ENCODE measurements at places on chromosomes 13 and 19. TPM values are rescaled to one million over a fixed set of nuclear protein-coding genes. Genes with fewer than 3 reads are reported as not detected.

- DNase-seq = no peak
Observed at GRCh38 chr13:31913459-31913858, 118.1 kb upstream of the FRY start.

- DNase-seq = no peak
Observed at GRCh38 chr13:51525567-51526167, 58.6 kb upstream of the WDFY2 start.

The ONECUT3 gene
- not detected for total RNA-seq

DNA sequence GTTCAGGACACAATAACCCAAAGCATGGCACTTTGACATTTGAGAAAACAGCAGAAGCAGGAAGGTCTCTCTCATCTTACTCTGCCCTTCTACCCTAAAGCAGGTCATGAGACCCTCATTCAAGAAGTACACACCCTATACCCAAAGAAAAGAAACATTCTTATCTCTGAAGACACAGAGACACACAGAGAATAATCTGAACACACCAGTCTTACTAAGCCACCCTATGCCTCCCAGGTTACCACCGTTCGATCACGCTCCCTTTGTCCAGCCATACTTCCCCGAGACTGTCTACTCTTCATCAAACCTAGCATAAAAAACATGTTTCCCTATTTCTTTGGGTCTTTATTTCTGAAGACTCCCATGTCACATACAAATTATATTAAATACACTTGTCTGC is 66.5 kb upstream of the ANKRD10 start:
- no peak for DNase-seq

The PRTN3 gene
- total RNA-seq = 0.62 TPM

The PRODH2 gene
- total RNA-seq = not detected

DNA sequence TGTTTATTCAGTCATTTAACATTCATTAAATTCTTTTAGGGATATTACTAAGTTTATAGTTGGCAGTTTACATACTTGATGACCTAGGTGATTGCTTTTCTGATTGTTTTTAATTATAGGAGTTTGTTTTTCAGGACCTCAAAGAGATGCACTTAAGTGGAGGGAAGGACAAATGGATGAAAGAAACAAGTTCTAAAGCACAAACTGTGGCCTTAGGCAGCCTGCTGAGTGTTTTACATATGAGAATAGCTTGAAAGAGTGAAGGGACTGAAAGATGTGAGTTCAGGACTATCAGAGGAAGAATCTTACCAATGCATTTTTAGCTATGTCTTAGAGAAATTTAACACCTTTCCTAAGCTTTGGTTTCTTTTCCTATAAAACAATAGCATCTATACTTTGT is 402.6 kb downstream of the KLF12 start:
- no peak for DNase-seq

DNA sequence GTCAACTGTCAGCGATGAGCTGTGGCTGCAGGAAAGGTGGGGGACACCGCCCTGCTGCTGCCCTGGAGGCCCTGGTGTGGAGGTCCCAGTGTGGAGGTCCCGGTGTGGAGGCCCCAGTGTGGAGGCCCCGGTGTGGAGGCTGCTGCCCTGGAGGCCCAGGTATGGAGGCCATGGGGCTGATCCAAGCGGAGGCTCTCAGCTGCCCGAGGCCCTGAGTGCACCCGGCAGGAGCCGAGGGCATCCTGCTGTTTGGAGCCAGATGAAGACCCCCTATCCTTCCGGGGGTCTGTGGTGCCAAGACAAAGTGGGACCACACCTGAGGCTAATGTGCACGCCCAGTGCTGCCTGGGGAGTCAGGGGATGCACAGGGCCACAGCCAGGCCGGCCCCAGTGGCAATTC is 210.4 kb upstream of the SOX1 start:
- peak; percentile 53 for DNase-seq

DNA sequence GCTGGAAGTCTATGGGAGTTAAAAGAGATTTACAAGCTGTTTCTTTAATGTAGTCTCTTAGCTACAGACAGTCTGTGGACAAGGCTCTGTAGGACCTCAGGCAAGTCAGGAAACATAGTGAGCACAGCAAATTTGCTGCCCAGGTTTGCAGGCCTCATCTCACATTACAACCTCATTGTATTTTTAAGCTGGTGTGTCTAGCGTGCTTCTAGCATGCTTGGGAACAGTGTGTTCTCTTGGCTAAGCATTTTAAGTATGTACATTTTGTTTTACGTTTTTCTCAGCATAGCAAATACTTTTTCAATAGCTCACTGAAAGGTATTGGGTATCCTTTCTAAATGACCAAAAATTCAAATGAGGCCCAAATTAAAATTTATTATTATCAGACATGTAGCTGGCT is 113.2 kb downstream of the STARD13 start:
- DNase-seq = no peak

DNA sequence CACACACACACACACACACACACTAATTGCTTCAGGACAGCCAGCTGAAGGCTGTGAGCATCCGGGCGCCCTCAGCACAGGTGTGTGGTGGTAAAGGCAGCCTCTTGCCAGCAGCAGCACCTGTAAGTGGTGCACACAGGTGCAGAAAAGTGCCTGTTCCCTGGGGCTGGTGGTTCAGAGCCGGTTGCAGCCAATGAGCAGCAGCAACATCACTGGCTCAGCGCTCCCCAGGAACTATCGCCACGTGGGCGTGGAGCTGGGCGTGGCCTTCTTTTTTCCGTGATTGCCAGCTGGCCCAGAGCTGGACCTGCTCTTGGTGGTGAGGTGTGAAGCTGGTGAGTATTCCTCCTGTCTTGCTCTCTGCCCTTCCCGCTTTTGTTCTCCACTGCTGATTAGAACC is at the start of gene NLRP5:
TSS of gene NLRP5 (plus strand) at position 289 of the 400 bp plus-strand sequence.
- DNase-seq = no peak

DNA sequence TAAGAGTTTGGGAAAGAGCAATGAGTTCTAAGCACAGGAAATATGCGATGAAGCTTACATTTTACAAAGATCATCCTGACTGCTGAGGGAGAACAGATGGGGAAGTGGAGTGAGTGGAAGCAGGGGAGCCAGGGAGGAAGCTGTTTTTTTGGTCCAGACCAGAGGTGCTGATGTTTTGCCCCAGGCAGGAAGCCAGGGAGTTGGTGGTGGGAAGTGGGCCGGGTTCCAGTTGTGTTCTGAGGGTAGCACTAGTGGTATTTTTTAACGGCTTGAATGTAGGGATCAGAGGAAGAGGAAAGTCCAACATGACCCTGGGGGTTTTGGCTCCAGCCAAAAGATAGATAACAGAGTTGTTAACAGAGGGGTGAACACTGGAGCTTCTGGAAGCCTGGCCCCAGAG is 20.7 kb upstream of the OLFM4 start:
- DNase-seq = no peak

DNA sequence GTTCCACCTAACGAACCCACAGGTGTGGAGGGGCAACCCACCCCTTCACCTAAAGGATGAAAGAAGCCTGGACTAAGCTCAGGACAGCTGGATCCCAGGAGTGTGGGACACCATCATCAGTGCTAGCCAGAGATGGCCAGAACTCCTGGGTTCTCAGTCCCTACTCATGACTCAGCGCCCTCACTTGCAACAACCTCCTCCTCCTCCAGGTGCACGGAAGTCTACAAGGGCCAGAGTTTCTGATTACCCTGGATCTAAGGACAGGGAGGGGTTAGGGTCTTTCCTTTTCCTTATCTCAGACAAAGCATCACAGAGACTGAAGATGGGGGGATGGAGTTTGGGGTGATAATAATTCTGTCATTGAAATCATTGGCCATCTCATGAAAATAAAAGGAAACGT is 8.0 kb downstream of the TULP2 start:
- DNase-seq = no peak

- peak; percentile 68 for DNase-seq
Observed at GRCh38 chr19:16376241-16376640, 51.6 kb downstream of the KLF2 start.

- no peak for DNase-seq
Observed at GRCh38 chr13:30856005-30856790, 49.9 kb upstream of the MEDAG start.

The KLF1 gene
- 0.38 TPM for total RNA-seq

DNA sequence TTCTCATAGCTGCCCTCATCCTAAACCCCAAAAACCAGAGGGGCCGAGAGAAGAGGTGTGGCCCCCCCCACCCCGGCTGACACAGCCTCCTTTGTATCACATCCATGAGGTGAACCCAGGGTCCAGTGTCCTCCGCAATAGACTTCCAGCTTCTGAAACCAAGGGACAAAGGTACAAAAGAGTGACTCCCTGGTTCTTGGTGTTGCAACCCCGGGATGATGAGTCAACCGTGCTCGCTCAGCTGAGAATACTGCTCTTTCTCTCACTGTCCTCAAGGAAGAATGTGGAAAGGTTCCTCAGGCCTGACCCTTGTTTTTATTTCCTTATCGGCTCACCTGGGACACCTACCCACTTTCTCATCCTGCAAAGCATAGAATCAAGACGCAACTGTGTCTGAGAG is 5.5 kb downstream of the SLC15A1 start:
- no peak for DNase-seq

GRCh38 chr19:48598996-48599700 is 7.4 kb upstream of the SPACA4 start:
- no peak for DNase-seq

- DNase-seq = no peak
Observed at GRCh38 chr13:26971990-26972887, 199.4 kb downstream of the USP12 start.

GRCh38 chr19:45968626-45969025 is 5.0 kb downstream of the NOVA2 start:
- DNase-seq = no peak
